ENCODE measurements at places on chromosomes 16 and 17.

- DNase-seq = no peak
These were observed 166.3 kb downstream of the MSI2 start for GRCh38 chr17:57422574-57423164.

- DNase-seq = no peak
These were observed 46.4 kb downstream of the STAT5A start for GRCh38 chr17:42334677-42335076.

DNA sequence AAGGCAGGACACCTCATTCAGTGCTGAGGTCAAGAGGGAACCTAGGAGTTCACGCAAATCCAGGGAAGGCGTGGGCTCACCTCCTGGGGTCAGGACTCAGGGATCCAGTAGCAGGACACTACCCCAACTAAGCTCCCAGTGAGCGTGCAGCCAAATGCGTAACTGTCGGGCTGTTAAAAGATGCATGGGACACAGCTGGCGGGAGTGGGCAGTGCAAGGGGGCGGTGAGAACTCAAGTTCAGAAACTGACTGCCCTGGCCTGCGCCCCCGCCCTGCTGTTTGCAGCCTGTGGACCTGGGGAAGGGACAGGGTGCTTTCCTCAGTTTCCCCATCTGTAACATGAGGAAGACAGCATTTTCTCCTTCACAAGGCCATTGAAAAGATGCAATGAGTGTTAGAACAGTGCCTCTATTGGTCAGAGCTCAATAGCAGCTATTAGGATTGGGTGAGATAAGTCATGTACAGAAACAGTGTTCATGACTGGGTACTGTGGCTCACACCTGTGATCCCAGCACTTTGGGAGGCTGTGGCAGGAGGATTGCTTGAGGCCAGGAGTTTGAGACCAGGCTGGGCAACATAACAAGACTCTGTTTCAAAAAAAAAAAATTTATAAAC is 20.2 kb downstream of the CDIPT start:
- no peak for DNase-seq

GRCh38 chr17:49676276-49676868 is 1.5 kb downstream of the SPOP start:
- DNase-seq = no peak

- DNase-seq = no peak
These were observed 7.7 kb downstream of the BEAN1 start for GRCh38 chr16:66434619-66435430.

DNA sequence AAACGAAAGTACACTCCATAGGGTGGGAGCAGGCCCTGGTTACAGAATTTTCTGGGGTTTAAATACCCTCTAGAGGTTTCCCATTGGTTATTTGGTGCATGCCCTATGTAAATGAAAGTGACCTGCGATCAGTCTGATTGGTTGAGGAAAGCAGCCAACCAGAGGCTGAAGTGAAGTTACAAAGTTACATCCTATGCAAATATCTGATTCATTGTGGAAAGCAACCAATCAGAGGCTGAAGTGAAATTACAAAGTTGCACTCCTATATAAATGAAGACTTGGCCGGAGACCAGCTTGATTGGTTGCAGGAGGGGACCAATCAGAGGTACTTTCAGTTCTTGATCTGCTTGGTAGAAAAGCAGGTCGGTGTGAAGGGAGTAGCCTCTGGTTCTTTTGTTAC is 24.4 kb downstream of the NAA60 start:
- no peak for DNase-seq

- DNase-seq = peak; percentile 68
These were observed 5.8 kb upstream of the KIFC3 start for GRCh38 chr16:57807968-57808528.

- no peak for DNase-seq
These were observed 18.9 kb downstream of the TMEM94 start for GRCh38 chr17:75475144-75475835.

DNA sequence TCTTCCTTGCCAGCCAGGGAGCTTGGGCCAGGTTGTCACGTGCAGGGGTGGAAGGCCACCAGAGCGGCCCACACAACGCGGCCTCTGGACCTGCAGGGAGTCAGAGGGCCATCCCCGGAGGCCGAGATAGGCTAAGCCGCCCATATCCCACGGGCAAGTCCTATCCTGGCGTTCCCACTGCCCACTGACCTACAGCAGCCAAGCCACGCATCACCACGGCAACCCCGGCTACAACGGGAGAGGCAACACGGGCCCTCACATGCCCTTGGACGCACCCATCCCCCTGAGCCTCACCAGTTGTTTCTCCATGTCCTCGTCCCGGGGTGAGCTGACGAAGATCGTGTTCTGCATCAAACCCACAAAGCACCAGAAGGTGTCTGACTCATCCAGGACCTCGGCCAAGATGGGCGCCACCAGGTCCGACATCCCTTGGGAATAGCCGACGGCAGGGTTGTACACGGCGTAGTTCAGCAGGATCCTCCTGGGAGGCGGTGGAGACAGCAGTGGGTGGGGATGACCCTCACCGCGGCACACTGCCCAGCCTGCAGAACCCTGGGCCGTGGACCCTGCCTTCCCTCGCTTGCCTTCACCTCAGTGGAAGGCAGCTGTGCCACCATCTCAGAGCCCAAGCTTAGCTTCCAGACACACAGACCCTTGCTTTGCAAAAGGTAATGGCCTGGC is 88.2 kb downstream of the TBC1D16 start:
- no peak for DNase-seq

- DNase-seq = no peak
These were observed 29.0 kb upstream of the KPNB1 start for GRCh38 chr17:47620503-47621245.

GRCh38 chr16:8885674-8886592 is 3.8 kb downstream of the LITAFD start:
- DNase-seq = no peak

GRCh38 chr16:52591471-52591870 is 44.5 kb upstream of the TOX3 start:
- DNase-seq = no peak

DNA sequence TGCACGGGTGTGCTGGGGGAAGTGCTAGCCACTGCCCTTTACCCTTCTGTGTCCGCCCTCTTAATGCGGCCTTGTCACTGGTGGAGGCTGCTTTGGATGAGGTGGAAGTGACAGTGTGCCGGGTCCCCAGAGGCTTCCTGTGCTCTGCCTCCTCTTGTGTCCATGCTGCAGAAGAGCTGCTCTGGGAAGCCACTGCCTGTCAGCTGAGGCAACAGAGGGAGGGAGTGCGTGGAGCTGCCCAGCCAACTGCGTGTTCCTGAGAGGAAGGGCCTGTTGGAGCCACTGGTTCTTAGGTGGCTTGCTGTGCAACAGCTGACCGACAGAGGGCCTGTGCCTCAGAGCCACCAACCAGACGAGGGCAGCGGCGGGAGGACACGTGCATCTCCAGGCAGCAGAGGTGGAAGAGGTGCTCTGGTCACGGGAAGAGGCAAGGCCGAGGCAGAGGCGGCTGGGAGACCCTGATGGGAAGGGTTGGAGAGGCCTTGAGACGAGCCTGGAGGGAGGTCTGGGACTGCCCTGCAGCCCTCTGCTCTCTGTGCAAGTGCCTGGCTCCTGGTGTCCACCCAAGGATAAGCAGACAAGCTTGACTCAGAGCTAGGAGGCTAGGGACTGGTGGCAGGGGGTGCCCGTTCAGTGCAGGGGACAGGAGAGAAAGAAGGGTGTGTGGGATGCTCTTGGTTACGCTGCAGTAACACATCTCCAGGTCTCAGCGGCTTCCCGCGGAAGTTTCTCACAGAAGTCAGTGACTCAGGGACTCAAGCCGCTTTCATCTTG is 25.4 kb downstream of the B9D1 start:
- DNase-seq = no peak

DNA sequence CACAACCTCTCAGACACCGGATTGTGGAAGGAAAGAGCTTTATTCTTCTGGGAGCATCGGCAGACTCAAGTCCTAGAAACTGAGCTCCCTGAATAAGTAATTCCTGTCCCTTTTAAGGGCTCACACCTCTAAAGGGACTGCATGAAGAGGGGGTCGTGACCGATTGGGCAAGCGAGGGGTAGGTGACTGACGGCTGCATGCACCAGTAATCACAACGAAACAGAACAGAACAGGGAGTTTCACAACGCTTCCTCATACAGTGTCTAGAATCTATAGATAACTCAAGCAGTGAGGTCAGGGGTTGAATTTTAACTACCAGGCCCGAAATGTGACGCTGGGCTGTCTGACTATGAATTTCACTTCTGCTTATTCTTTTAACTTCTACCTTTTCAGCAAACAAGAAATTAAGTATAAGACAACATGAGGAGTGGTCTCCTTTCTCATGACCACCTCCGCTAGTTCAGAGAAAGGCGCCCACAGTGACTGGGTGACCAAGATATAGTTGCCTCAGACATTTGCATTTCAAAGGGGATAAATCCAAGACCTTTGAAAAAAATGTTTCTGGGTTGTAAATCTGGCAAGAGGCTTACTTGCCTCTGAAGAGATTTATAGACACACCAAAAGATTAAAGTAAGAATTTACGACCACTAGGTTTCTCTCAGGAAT is 88.4 kb upstream of the ATF7IP2 start:
- DNase-seq = no peak

- DNase-seq = no peak
These were observed 56.5 kb downstream of the RNF213 start for GRCh38 chr17:80316927-80317705.

DNA sequence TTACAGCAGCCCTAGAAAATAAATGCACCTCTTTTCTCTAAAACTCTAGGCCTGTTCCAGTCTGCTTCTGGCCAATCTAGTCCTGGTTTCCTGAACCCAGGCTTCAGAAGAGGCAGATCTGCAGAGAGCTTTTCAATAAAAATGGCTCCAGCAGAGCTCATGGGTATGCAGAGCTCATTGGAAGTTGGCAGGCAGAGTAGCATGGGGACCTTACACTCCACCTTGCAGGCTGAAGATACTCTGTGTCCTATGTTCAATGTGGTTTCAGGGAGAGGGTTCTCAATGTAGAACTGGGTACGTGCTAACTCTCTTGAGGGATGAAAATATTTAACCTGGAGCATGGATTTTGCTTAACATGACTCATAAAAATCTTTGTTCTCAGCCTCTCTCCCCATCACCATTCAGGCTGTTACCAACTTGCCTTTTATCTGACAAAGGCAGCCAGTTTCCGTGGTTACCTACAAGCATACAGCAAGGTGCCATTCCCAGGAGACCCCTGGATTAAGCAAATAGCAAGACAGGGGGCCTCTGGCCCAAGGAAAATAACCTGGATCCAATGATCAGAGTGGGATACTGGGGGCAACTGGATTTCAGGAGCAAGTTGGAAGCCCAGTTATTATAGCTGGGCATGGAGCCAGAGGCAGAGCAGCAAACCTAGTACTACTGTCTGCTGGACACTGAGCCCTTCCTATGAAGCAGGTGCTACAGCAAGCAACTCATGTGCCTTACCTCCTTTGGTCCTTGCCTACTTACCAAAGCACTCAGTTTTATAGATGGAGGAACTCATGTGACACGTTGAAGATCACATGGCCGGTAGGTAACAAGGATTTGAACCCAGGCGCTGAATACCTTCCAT is 98.2 kb upstream of the DHX40 start:
- no peak for DNase-seq

- DNase-seq = no peak
These were observed 21.2 kb upstream of the MTSS2 start for GRCh38 chr16:70706948-70707465.

DNA sequence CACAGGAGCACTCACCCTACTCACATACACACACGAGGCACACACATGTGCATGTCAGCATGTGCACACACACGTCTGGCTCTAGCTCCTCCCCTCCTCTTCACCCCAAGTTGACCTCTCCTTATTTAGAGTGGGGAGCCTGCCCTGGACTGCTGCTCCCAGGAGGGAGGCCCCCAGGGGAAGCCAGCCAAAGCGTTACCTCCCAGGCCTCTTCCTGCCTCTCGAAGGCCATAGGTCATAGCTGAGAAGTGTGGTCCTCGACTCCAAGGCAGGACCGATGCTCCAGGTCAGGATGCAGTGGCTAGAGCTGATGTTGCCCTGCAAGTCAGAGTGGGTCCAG is 18.8 kb downstream of the POLR3K start:
- no peak for DNase-seq

GRCh38 chr16:72013389-72013788 is 4.8 kb downstream of the DHODH start:
- no peak for DNase-seq

- no peak for DNase-seq
These were observed 1.7 kb downstream of the CMTM3 start for GRCh38 chr16:66605979-66606751.

GRCh38 chr17:4173781-4174180 is 30.8 kb downstream of the CYB5D2 start:
- no peak for DNase-seq

- DNase-seq = peak; percentile 75
These were observed 7.0 kb downstream of the CYTH1 start for GRCh38 chr17:78774956-78775571.

GRCh38 chr16:29664091-29664921 is 1.3 kb downstream of the SPN start:
- DNase-seq = peak; percentile 62

DNA sequence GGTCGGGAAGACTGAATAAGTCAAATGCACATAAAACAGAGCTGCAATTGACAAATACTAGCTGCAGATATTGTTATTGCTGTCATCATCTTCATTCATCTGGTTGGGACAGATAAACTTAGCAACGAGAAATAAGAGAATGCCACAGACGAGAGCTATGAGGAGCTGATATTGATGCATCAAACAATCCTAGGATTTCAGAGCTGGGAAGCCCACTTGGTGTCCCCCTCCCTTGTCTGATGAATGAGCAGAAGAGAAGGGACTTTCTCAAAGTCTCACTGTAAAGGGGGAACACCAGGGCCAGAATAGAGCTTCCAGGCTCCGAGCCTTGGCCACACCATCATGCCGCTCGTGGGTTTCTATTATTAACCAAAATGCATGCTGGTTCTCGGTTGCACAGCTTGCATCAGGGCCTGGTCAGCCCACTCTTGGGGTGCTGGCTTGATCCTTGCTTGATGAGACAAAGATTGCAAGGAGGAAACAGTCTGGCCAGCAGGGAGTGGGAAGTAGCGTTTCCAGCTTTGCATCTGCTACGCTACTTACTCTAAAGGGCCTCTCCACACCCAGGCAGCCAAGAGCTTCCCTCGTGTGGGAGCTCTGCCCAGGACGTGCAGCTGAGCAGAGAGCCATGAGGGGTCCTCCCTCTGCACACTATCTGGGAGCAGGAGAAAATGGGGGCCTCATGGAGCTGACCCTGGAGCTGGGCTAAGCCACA is 28.4 kb upstream of the EMP2 start:
- DNase-seq = no peak

DNA sequence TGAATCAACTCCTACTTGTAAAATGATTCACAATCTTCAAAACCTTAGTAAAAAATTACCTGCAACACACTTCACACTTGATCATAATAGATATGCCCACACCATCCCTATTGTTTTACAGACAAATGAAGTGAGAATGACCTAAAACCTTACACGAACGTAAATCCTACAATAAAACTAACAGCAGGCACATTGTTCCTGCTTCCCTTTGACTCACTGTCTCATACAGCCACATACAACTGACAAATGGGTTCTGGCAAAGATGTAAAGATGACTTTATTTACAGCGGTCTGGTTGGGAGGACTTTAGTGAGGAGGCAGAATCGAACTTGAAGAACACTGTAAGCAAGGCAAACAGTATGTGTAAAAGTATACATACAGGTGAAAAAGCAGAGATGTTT is 188.7 kb downstream of the MYO1D start:
- DNase-seq = no peak
